Naive B cell (primary cell): ENCODE measurements at places on chromosomes 12 and 14. TPM values are rescaled to one million over a fixed set of nuclear protein-coding genes. Genes with fewer than 3 reads are reported as not detected.

DNA sequence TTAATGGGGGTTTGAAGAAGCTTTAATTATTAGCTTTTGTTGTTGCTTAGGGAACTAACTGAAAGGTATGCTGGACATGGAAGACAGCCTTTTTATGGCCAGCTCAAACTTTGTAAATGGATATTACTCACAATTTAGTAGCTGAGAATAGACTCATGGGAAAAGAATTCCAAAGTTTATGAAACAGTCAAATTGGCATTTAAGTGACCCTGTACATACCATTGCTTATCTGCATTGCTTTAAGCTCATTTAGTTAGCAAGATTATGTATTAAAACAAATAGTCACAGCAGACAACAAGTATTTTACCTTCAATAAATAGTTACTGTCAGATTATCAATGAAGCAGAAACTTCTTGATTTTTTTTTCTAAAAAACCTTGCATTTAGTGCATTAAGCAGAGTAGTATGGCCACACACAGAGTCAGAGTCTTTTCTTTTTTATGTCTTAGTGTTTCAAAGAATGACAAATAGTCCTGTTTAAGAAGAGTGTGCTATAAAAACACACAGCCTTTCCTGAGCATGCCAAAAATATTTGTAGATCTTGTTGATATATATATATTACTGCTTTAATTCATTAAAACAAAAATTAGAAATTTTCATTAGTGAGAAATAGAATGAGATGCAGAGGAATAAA is 102.2 kb downstream of the TTC6 start:
- no peak for DNase-seq

DNA sequence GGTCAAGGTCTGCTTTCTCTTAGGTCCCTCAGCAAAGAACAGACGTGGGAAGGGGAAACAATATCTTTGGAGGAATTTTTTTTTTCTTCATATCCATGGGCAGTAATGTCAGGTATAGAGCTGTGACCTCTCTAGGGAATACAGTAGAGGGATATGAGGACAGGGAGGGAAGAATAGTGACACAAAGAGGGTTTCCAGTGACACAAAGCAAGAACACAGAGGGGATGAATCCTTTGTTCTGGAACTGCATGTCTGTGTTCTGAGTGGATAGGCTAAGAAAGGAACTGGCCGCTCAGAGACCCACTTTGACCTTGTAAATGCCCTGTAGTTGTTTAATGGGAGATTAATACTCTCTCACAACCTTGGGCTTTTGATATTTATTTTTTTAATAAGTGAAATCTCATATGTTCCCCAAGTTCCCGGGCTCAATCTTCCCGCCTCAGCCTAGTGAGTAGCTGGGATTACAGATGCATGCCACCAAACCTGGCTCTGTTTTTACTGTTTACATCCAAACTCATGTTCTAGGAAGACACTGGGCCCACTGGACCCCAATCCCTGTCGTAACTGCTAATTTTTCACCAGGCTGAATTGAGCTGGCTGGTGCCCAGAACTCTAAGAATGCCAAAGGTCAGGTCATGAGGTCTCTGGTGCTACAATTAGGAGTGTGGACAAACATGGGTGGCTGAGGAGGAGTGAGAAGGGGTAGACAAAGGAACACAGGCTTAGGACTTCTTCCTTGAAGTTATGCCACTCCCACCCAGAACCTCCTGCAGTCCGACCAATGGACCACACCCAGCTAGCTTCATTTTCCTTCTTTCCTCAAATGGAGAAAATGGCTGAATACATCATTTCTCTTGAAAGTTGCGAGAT is 9.1 kb upstream of the PLEKHH1 start:
- no peak for DNase-seq

- no peak for DNase-seq
Measured at GRCh38 chr12:13128291-13128965, 25.0 kb upstream of the GSG1 start.

DNA sequence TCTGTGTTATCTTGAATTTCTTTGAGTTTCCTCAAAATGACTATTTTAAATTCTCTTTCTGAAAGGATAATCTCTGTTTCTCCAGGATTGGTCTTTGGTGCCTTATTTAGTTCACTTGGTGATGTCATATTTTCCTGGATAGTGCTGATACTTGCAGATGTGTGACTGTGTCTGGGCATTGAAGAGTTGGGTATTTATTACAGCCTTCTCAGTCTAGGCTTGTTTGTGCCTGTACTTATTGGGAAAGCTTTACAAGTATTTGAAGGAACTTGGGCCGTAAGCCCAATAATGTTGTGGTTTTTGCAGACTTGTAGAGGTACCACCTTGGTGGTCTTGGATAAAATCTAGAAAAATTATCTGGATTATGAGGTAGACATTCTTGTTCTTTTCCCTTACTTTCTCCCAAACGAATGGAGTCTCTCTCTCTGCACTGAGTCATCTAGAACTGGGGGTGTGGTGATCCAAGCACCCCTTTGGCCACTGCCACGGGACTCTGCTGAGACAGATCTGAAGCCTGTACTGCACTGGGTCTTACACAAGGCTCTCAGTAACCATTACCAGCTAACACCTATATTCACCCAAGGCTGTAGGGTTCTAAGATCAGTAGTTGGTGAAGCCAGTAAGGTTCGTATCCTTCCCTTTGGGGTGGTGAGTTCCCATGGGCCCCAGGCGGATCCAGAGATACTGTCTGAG is 703.7 kb upstream of the MGAT4C start:
- no peak for DNase-seq

- no peak for DNase-seq
Measured at GRCh38 chr12:29024117-29024516, 125.0 kb upstream of the FAR2 start.

GRCh38 chr12:111293266-111294009 is 75.5 kb downstream of the PHETA1 start:
- DNase-seq, result no peak

DNA sequence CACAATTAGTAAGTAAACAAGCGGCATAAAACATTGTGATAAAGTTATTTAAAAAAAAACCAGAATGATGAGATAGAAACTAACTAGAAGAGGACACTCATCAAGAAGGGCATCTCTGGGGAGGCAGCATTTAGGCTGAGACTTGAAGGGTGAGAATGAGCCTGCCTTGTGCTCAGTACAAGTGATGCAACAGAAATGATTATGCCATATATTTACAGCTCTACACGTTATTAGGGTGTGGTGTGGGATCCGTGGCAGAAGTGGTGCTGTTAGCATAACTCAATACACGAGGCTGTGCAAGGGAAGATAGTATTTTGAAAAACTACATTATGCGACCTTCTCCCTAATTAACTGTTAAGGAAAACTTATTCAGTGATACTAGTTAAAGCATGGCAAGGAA is 178.5 kb upstream of the ATF7IP start:
- DNase-seq, result no peak

Gene CLEC12A
- not detected for polyA plus RNA-seq
